Forelimb muscle (tissue), 1 donor: ENCODE measurements at places on chromosomes 5 and 9. TPM values are rescaled to one million over a fixed set of nuclear protein-coding genes. Genes with fewer than 3 reads are reported as not detected.

SLC24A2 gene
- 1.1 TPM for polyA plus RNA-seq

ORM2 gene
- polyA plus RNA-seq: not detected

LCNL1 gene
- polyA plus RNA-seq: 0.61 TPM

CD72 gene
- polyA plus RNA-seq: 2.6 TPM

GRCh38 chr5:139104577-139105276 lies 93.4 kb downstream of the SIL1 start:
- no peak for DNase-seq

DNA sequence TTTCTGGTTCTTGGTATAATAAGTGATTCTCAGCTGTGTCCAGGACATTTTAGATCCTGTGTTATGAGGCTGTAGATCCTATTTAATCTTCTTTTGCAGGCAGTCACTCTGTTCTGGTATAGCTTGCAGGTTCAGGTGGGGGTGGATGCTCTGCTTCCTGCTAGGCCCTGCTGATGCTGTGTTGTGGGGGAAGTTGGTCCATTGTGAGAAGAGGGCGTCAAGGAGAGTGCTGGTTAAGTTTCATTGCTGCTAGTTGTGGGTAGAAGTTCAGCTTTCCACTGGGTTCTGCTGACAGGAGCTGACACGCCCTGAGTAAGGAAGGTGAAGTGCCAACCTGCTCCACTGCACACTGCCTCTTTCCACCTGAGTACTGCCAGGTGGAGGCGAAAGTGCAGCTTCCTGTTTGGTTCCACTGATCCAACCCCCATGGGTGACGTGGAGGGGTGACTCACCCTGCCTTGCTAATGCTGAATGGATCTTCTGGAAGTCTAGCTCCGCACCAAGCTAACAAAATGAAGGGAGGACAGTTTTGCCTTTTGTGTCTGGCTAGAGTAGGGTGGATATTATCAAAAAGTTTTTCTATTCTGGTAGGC lies 16.3 kb downstream of the NMRK1 start:
- DNase-seq: no peak

DNA sequence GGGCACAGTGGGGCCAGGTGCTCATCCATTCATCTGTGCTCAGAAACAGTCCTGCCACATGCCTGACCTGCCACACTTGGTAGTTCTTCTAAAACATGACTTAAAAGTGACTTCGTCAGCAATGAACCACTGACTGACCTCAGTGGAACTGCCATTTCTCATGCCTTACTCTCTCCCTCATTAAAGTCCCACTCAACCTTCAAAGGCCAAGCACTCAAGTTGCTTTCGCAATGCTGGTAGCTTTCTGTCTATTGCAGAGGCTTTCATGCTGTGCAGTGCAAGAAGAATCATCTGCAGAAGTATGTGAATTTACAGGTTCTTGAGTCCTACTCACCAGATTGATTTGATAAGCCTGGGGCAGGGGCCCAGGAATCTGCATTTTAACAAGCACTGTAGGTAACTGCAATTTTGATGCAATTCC lies 23.9 kb downstream of the B4GALT1 start:
- no peak for DNase-seq

DNA sequence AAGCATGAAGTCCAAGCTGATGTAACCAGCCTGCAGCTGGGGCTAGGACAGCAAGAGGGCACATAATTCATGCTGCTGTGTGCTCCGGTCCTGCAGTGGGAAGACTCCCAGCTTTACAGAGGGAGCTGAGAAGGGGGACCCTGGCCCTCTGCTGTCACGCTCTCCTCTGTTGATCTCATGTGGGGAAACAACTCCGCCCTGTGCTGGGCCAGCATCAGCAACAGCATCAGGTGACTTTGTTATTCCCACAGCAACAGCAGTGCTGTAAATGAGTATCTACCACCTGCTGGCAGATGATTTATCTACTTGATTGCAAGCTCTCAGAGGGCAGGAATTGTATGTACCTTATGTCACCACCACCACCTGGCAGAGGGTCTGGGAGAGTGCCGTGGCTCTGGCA lies 176.2 kb downstream of the COL23A1 start:
- no peak for DNase-seq

DNA sequence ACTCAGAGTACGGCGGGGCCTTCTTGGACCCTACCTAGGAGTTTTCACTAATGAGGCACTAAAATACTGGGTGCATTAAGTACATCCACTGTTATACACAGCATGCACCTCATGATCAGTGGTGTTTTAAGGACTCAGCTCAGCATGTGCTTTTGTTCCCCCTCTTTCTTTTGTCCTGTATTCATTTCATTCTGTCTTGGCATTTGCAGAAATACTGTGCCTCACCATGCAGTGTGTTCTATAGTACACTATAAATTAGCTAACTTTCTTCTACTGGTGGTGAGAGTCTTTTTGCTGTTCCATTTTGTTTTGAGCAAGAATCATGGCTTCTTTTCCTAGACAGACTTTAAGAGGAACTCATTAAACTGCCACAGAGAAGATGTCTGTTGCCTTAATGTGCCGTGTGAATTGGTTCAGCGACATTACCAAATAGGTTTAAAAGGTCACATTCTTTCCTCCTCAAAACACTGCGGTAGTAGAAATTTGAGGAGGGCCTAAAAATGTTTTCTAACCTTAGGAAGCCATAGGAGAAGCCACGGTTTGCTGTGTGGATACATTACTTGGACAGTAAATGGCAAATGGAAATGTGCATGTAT lies 276.6 kb downstream of the MAST4 start:
- DNase-seq: no peak

GRCh38 chr5:170483701-170484458 lies 19.9 kb upstream of the KCNIP1 start:
- no peak for DNase-seq

GRCh38 chr5:33267801-33268200 lies 173.0 kb upstream of the TARS1 start:
- peak; percentile 62 for DNase-seq

- DNase-seq: no peak
Observed at GRCh38 chr5:160353379-160353778, 17.0 kb downstream of the C1QTNF2 start.

DNA sequence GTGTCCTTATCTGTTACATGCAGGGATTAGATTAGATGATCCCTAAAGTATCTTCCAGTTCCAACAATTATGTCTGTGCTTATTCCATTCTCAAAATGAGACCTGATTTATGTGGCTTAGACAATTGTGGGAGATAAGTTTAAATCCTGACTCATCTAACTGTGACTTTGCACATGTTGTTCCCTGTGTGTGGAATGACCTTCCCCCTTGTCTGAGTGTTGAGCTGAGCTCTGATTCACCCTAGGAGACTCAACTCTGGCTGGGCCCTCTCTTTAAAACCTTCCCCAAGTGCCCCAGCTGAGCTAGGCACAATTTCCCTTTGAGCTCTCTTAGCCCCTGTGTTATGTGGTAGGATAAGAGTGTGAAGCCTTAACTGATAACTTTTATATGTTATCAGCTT lies 118.9 kb upstream of the ELL2 start:
- no peak for DNase-seq

- no peak for DNase-seq
Observed at GRCh38 chr5:135723491-135723890, 111.0 kb upstream of the SLC25A48 start.

GRCh38 chr9:16318516-16319060 lies 551.9 kb downstream of the BNC2 start:
- DNase-seq: no peak

DNA sequence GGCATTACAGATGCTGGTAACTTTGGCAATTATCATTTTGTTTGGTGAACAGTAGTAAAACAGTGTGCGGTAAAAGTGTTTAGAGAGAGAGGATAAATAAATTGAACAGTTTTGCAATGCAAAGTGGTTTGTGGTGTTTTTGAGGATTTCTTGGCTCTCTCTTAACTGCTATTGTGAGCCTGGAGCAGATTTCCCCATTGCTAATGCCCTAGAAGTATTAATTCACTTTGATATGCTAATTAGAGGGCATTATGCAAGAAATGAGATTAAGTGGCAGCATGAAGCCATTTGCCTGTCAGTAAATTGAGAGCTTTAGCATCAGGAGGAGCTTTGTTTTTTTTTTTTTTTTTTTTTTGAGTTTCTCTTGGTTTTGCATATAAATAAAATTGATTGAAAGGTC lies 8.2 kb downstream of the PBX3 start:
- DNase-seq: no peak

DNA sequence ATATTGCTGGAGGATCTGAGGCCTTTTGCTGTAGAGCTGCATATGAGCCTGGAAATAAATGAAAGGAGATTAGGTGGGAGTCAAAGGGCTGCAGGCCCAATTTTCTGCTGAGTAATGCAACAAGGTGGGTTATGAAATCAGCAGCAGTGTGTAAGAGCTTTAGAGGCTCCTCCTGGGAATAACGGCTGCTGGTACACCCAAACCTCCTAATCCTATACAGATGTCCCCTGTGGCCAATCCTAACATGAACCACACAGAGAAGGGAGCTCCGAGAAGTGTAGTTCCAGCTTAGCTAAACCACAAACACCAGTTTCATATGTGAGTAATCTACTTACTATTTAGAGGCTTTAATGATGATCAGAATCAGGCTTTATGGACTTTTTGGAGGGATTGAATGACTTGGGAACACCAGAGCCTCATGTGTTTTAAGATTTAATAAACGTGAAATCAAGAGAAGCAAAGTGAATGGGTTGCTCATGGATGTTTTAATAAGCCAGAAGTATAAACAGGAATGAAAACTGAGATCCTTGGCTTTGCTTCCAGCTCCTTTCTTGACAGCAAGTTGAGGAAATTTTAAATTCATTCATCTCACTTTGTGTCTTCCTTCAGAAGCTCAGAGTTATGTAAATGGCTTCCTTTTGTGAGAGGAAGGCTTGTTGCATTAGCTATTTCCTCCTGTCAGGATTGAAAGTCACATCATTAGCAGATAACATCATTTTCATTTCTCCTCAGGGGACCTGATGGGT lies 437.5 kb downstream of the TMEM232 start:
- no peak for DNase-seq

GRCh38 chr5:72189146-72189545 lies 81.9 kb downstream of the MAP1B start:
- DNase-seq: no peak

DNA sequence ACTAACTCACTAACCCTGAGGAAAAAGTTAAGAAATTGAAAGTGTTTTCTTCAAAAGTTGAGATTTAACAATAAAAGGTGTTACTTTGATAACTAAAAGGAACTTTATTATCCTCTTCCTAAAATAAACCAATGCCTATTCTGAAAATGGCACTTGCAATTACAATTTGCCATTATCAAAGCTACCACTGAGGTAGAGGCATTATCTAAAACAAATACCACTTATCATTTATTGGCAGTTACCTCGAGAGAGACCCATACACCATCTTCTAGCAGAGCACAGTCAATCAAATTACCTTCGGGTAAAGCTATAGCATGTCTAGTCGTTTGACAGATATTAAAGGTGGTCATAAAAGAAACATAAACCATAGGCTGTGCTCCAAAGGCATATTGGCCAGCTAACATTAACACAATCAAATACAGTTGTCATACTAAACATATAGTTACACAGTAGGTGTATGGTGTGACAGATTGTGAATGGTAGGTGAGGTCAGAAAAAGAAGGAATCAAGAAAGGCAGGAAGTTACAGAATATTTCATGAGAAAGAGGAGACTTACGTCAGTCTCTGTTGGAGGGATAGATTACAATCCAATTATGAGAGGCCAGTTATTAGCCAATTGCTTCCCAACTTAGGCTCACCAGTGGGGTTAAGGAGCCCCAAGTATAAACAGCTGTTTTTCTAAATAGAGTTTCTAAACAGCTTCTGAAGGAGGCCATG lies 56.3 kb downstream of the VCAN start:
- no peak for DNase-seq
